ENCODE measurements at places on chromosomes 3 and 15.
A peak's percentile ranks its signal among the peaks of the same experiment; 100 is the strongest.

DNA sequence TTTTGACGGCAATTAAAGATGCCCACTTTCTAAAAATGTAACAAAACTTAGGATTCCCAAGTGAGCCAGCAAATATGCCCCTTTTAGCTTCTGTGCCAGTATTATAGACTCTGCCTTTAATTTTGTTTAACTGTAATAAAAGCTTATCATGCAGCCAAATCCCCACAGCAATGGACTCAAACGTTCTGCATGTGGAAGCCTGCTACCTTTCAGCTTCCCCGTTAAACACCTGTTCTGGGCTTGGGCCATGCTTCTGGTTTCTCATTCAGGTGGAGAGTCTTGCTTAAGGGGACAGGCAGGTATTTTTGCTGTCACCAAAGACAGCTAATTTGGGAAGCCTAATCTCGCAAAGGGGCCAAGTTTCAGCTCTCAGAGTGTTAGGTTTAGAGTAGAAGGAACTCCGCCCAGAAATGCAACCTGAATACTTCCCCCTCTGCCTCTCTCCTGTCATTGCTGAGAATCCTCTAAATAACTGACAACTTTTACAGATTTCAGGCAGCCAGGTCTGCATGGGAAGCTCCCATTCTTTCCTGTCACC lies 399.4 kb upstream of the ATP11B start:
- DNase-seq = no peak

- DNase-seq = no peak
These were observed 92.3 kb upstream of the LRIG1 start for GRCh38 chr3:66592927-66593625.

GRCh38 chr3:73046195-73046594 lies 15.3 kb upstream of the EBLN2 start:
- DNase-seq = no peak

GRCh38 chr3:129481766-129482332 lies 41.8 kb downstream of the IFT122 start:
- DNase-seq = no peak

GRCh38 chr3:141343865-141344271 lies 24.4 kb upstream of the ZBTB38 start:
- DNase-seq = no peak

DNA sequence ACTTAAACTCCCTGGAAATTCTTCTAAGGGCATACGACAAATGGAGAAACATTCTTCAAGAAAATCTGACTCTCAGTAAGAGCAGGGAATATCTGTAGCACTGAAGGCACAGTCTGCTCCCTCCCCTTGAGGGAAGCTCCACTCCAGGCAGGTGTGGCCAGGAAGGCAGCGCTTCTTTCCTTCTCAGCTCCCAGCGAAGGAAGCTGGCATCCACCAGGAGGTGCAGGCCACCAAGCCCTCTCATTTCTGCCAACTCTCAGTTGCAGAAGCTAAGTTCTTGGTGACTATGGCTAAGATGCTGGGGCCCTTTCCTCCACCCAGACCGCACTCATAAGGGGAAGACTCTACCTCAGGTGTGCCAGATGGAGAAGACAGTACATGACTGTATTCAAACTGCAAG lies 37.7 kb upstream of the SLC41A3 start:
- DNase-seq = no peak

GRCh38 chr15:74584779-74585178 lies 30.9 kb upstream of the CLK3 start:
- DNase-seq = no peak

- no peak for DNase-seq
These were observed 674.0 kb downstream of the OTOL1 start for GRCh38 chr3:162170581-162170980.

- no peak for DNase-seq
These were observed 157.9 kb upstream of the BHLHE40 start for GRCh38 chr3:4821338-4821737.

DNA sequence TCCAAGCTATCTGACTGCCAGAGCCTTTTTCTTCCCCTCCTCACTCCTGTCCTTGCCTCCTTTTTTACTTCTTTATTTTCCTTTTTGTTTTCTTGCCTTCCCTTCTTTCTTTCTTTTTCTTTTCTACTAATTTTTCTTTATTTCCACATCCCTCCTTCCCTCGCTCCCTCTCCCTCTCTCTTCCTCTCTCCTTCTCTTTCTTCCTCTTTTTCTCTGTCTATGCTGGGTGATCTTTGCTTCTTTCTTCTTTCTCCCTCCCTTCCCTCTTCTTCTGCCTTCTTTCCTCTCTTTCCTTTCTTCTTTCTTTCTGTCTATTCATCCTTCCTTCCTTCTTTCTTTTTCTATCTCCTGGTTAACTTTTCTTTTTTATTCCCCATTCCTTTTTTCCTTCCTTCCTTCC lies 564.8 kb downstream of the NSUN3 start:
- no peak for DNase-seq

DNA sequence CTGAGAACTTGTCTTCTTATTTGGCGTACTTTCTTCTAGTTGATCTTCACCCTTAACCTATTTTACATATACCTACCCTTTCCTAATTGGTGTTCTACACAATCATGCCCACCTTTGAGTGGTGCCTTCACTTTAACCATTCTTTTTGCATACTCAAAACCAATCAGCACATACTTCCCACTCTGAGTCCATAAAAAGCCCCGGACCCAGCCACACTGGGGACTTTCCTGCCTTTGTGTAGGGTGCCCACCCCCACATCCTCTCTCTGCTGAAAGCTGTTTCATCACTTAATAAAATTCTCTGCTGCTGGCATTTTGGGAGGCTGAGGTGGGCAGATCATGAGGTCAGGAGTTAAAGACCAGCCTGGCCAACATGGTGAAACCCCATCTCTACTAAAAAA lies 15.9 kb upstream of the CHST2 start:
- DNase-seq = no peak

DNA sequence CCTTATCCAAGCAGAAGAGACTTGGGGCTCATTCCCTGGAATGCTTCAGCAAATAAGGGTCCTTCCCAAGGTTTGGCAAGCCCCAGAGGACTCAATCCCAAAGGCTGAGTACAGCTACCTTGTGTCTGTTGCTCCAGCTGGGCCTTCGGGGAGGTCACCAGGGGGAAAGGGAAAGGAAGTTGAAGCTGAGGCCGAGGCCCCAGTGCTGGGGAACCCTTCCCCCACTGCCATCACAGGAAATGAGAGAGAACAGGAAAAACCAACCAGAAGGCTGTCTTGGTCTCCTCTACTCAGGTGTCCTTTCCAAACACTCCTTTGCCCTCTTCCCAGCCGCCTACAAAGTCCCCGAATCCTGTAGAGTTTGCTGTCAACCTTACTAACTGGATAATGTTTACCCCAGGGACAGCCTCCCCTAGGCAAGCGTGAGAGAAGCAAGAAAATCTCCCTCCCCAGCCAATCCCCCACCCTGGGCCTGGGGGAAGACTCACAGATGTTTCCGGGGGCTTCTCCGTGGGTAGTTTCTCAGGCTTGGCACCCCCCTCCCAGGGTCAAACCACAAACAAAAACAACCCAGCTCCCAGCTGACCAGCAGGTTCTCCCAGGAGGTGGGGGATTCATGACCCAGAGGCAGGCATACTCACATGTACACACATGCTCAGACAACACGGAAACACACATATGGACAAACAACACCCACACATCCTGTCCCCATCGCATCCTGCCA lies 5.5 kb downstream of the CSRNP1 start:
- DNase-seq = peak; percentile 58

GRCh38 chr3:36677331-36678007 lies 86.9 kb downstream of the DCLK3 start:
- DNase-seq = no peak

- DNase-seq = no peak
These were observed 57.8 kb upstream of the KY start for GRCh38 chr3:134708671-134709070.

DNA sequence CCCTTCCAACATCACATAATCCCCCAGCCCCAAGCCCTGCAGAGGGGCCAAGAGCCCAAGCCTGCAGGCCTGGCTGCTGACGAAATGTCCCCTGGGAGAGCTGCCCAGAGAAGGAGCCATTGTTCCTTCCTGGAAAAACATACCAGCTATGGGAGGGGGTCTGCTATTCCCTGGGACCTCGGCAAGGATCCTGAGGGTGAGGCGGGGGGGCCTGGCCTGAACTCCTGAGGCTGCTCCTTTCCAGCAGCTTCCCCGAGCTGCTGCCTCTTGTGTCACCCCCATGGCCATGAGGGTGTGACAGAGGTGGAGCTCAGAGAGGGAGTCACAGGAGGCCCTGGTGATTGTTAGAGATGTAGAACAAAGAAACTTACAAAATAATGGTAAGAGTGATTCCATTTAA lies 12.9 kb downstream of the LOXL1 start:
- no peak for DNase-seq

DNA sequence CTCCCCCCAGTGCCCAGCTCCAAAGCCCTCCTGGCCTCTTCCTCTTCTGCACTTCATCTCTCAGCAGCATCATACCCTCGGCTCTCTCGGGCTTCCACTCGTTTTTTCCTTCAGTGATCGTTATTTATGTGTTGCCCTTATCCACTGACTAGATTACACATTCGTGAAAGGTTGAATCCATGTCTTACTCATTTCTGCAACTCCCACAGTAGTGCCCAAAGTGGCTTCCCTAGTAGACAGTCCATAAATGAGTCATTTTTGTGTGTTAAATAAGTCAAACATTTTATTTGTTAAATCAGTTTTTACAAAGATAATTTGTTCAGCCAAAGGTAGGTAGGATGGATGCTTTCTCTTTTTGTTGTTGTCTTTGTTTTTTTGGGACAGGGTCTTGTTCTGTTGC lies 87.4 kb downstream of the CRTC3 start:
- no peak for DNase-seq

DNA sequence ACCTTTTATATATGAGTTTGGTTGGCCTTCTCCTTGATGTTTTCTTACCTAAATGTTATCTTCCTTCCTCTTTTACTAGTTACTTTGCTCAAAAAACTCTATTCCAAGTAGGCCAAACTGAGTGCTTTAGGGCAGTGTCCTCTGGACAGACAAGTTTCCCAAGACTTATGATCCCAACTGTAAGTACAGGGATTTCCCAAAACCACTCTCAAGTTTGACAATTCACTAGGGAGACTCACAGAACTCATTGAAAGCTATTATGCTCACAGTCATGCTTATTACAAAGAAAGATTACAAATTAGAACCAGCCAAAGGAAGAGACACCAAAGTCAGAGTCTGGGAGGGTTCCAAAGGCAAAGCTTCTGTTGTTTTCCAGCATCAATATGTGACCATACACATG lies 534.2 kb upstream of the ALCAM start:
- DNase-seq = no peak

DNA sequence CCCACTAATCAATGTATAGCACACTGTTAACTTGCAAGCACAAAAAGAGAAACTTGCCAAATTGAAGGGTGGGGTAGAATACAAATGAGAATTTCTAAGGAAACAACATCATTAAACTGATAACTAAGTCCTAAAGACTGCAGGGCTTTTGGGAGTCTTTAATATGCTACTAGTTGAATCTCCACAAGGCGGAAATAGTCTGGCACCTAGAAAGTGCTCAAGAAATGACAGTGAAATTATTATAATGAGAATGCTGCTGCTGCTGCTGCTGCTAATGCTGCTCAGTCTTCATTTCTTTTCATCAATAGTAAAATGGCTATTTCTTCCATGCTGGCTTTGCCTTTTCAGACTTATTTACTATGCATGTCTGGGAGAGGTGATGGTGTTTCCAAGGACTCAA lies 91.8 kb downstream of the BTD start:
- no peak for DNase-seq

DNA sequence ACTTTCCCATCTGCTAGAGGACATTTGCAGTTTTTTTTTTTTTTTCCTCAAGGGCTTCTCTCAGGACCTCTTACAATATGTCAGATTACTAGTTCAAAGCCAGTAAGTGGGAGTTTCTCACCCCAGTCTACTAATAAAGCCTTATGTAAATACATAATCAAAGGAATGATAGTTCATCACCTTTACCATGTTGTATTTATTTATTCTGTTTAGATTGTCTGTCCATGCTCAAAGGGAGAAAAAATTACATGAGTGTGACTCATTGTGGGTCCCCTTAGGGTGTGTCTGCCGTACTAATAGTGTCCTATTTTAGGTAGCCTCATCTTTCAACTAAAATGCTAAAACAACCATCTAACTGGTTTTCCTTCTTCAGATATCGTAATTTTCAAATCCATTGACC lies 917.6 kb downstream of the EPHA3 start:
- no peak for DNase-seq

DNA sequence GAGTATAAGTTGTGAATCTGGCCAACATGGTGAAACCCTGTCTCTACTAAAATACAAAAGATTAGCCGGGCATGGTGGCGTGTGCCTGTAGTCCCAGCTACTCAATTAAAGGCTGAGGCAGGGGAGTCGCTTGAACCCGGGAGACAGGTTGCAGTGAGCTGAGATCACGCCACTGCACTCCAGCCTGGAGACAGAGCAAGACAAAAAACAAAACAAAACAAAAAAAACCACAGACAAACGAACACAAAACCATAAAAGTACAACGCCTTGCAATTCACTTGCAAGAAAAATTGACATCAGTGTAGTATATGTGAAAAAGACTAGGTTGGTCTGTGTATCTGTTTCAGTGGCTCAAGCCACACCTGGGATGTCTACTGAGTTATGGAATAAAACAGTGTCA lies 29.9 kb upstream of the CCDC80 start:
- DNase-seq = no peak

DNA sequence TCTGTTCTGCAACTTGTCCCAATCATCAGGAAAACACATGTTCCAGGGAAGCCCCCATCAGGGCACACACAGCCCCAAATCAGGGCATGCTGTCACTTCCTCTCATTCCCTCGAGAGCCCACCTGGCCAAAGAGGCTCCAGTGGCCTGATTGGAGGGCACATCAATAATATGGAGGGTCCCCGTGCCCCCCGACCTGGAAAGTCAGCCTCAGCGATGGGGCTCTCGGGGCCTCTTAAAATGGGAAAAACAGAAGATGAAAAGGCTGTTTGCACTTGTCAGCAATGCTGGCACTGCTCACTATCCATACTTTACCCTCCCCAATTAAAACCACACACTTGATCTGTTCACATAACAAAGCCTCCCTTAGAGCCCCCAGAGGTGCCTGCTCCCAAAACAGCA lies 172.9 kb upstream of the NSMCE3 start:
- no peak for DNase-seq

DNA sequence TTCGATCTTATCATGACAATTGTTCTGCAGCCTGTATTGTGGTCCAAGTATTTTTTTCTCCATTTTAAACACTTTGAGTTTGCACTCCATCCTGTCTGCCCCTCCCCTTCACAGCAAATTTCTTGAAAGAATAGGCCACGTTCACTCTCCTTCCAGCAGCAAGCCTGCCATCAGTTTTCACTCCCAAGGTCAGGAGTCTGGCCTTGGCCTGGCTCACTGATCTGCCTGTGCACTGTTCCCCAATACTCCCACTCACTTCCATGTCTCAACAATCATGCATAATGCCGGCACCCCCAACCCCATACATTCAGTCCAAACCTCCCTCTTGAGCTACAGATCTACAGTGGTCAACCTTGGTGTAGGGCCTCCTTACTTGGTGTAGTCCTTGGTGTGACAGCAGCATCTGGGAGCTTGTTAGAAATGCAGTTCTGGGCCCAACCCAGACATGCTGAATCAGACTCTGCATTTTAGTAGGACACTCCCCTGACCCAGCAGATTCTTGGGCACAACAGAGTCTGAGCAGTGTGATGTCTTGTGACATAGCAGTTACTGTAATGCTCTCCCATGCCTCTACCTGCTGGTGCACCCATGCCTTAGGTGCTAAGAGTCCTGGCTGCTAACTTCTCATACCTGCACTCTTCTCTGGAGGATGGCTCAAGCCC lies 58.3 kb upstream of the XCR1 start:
- no peak for DNase-seq

GRCh38 chr3:194098081-194098842 lies 37.7 kb upstream of the HES1 start:
- no peak for DNase-seq

Data from GM20000 (cell line).